ENCODE measurements at places on chromosomes 13 and 19.

GRCh38 chr19:44648631-44649251 lies 5.0 kb downstream of the PVR start:
- no peak for DNase-seq

DNA sequence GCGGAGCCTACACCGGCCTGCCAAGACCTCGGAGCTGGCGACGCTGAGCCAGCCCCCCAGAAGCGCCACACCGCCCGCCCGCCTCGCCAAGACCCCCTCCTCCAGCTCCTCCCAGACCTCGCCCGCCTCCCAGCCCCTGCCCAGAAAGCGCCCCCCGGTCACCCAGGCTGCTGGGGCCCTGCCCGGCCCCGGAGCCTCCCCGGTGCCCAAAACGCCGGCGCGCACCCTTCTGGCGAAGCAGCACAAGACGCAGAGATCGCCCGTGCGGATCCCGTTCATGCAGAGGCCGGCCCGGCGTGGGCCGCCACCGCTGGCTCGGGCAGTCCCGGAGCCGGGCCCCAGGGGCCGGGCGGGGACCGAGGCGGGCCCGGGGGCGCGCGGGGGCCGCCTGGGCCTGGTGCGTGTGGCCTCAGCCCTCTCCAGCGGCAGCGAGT lies 10.2 kb downstream of the C19orf25 start:
- DNase-seq, result no peak

- no peak for DNase-seq
Observed at GRCh38 chr19:32241932-32242710, 103.3 kb upstream of the ZNF507 start.

- peak; percentile 72 for DNase-seq
Observed at GRCh38 chr13:110714797-110715394, 1.4 kb downstream of the ING1 start.

- no peak for DNase-seq
Observed at GRCh38 chr19:16595097-16595496, 22.9 kb upstream of the SLC35E1 start.

GRCh38 chr13:81140675-81141074 lies 799.7 kb upstream of the SPRY2 start:
- no peak for DNase-seq

GRCh38 chr13:80824229-80824628 lies 483.3 kb upstream of the SPRY2 start:
- DNase-seq, result no peak

- DNase-seq, result no peak
Observed at GRCh38 chr13:69683921-69684686, 423.5 kb upstream of the ATXN8OS start.

DNA sequence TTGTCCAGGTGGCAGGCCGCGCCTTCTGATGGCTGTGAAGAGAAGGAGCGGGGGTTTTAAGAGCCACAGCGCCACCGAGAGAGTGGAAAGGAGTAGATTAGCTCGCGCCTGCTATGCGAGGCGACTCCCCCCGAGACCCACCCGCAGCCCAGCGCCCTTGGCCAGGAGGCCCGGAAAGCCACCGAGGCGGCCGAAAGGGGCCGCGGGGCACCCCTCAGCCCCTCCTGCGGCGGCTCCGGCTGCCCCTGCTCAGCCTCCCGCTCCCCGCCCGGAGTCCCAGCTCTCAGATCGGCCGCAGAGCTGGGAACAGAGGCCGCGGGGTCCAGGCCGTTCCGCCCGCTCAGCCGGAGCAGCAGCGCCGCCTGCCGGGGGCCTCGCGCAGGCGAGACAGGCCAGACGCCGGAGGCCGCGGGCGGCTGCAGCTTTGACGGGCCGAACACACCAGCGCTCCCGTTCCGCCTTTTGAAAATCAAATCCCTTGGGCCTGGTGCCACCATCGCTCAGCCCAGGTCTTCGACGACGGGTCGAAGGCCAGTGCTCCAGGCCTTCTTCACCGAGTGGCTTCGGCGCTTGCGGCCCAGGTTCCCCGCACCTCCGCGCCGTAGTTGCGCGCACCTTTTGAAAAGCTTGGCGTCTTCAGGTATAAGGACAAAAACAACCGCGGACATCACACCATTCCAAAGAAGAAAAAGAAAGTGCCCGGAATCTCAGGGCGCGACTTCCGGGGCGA lies 15.3 kb downstream of the CDX2 start:
- DNase-seq, result peak; percentile 44

GRCh38 chr13:79432992-79433391 lies 26.9 kb upstream of the RBM26 start:
- DNase-seq, result no peak

GRCh38 chr13:85597790-85598500 lies 201.3 kb downstream of the SLITRK6 start:
- DNase-seq, result no peak

GRCh38 chr13:75415694-75416093 lies 66.3 kb downstream of the TBC1D4 start:
- no peak for DNase-seq

GRCh38 chr19:16136185-16136999 lies 7.1 kb upstream of the HSH2D start:
- no peak for DNase-seq

DNA sequence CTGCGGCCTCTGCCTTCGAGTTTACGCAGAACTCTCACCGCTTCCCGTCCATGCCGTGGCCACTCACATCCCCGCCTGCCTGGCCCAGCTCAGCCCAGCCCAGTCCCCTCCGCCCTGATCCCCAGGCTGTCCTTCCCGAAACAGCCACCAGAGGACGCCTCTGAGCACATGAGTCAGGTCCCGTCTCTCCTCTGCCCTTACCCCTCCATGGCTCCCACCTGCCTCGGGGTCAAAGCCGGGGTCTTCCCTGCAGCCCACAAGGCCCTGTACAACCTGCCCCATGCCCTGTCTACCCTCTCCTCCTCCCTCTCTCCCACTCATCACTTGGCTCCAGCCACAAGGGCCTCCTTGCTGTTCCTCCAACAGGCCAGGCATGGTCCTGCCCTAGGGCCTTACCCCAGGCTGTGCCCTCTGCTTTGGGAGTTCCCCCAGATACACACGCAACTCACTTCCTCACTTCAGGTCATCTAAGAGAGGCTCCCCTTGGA lies 8.1 kb upstream of the SEMA6B start:
- DNase-seq, result no peak

DNA sequence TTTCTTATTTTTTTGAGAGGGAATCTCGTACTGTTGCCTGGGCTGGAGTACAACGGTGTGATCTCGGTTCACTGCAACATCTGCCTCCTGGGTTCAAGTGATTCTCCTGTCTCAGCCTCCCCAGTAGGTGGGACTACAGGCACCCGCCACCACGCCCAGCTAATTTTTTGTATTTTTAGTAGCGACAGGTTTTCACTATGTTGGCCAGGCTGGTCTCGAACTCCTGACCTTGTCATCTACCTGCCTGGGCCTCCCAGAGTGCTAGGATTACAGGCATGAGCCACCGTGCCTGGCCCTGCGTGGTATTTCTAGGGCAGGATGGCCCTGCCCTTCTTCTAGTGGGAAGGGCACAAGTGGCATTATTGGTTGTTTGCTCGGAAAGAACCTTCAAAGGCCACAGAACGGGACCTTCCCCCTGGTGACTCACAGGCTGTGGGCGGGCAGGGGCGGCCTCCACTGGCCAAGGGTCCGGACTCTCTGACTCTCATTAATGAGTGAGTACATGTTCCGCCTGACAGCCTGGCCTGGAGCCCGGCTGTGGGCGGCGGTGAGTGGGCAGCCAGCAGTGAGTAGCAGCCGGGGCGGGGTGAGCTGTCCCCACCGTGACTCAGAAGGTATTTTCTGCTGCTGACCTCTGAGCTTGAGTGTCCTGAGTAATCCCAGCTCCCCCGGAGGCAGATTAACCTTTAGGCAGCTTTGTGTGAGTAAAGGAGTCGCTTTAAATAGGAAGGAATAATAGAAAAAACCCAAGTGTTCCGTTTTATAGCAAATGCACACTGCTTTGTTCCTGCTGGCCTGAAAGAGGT lies 5.1 kb downstream of the DOT1L start:
- DNase-seq, result peak; percentile 82

All from midbrain (tissue), 1 donor.